Adrenal gland (tissue), 19 donors: ENCODE measurements at places on chromosomes 11 and 22. TPM values are rescaled to one million over a fixed set of nuclear protein-coding genes. Genes with fewer than 3 reads are reported as not detected.

GRCh38 chr11:92880381-92880780, 89.1 kb upstream of the MTNR1B start:
- no peaks in the 10 kb centered on the region for H3K4me1 ChIP-seq
- H3K27ac ChIP-seq = no peak overlapping the region
- H3K27me3 ChIP-seq = no peaks in the 10 kb centered on the region
- no peak overlapping the region for H3K4me3 ChIP-seq

DNA sequence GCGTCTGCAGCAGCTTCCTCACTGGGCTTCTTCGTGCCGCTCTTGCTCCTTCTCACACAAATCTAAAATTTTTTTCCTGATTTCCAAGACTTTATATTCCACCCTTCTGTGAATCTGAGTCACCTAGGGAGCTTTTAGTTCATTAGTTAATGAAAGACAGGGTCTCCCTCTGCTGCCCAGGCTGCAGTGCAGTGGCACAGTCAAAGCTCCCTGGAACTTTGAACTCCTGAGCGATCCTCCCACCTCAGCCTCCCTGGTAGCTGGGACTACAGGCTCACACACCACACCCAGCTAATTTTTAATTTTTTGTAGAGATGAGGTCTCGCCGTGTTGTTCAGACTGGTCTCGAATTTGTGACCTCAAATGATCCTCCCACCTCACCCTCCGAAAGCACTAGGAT, 116.9 kb downstream of the ATXN10 start:
- no peak for DNase-seq
- H3K36me3 ChIP-seq = no peaks in the 10 kb centered on the region
- no peak overlapping the region for H3K4me3 ChIP-seq
- H3K27me3 ChIP-seq = no peaks in the 10 kb centered on the region

GRCh38 chr11:47955061-47955755, 25.2 kb upstream of the PTPRJ start:
- H3K27ac ChIP-seq = no peak overlapping the region
- no peaks in the 10 kb centered on the region for H3K36me3 ChIP-seq
- H3K4me1 ChIP-seq = no peaks in the 10 kb centered on the region
- DNase-seq = no peak
- H3K27me3 ChIP-seq = no peaks in the 10 kb centered on the region

- no peaks in the 10 kb centered on the region for H3K36me3 ChIP-seq
- no peak for DNase-seq
- no peak overlapping the region for H3K4me3 ChIP-seq
- H3K4me1 ChIP-seq = peaks cover 8% of the 10 kb centered on the region
- no peaks in the 10 kb centered on the region for H3K27me3 ChIP-seq
- no peak overlapping the region for H3K27ac ChIP-seq
Observed at GRCh38 chr11:35235157-35235468, 96.1 kb downstream of the CD44 start.

GRCh38 chr22:48581796-48582469, 1245.7 kb downstream of the BRD1 start:
- H3K27ac ChIP-seq = no peak overlapping the region
- no peaks in the 10 kb centered on the region for H3K4me1 ChIP-seq
- H3K4me3 ChIP-seq = no peak overlapping the region
- no peak for DNase-seq
- peaks cover 21% of the 10 kb centered on the region for H3K27me3 ChIP-seq

GRCh38 chr11:6737872-6738466, 33.8 kb downstream of the OR2AG2 start:
- H3K4me1 ChIP-seq = no peaks in the 10 kb centered on the region
- peak; percentile 58 for DNase-seq
- no peaks in the 10 kb centered on the region for H3K27me3 ChIP-seq
- H3K27ac ChIP-seq = no peak overlapping the region
- no peak overlapping the region for H3K4me3 ChIP-seq

DNA sequence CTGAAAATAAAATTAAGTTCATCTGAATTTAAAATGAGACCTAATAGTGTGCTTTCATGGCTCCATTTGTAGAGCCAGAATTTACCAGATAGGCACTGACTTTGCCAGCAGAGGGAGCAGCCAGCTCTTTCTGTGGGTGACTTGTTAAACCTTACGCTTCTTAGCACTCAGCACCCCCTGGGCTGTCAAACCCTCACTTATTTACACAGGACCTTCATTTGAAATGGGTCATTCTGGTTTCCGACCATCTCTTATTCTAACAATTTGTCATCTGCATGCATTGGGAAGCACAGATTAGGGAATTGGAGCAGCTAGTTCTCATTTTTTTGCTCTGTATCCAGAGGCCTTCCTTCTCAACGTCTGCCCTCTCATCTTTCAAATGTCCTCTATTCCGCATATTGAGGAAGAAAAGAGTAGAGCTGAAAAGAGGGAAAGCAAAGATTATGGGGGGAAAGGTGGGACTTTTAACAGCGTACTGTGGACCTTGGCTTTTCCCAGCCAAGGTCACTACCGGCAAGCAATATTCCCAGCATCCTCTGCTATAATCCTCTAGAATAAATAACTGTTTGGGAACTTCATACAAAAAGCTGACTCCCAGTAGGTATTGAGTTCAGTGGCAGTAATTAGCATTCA, 3.1 kb downstream of the ASRGL1 start:
- no peaks in the 10 kb centered on the region for H3K27me3 ChIP-seq
- no peaks in the 10 kb centered on the region for H3K4me1 ChIP-seq
- H3K27ac ChIP-seq = no peak overlapping the region
- H3K4me3 ChIP-seq = no peak overlapping the region

GRCh38 chr22:19197997-19198865, 19.7 kb upstream of the SLC25A1 start:
- H3K27me3 ChIP-seq = no peaks in the 10 kb centered on the region
- no peak overlapping the region for H3K27ac ChIP-seq
- H3K4me3 ChIP-seq = no peak overlapping the region
- H3K36me3 ChIP-seq = no peaks in the 10 kb centered on the region

The SLC15A3 gene
- 33.0 TPM for total RNA-seq
